ENCODE measurements at places on chromosomes 2 and 18.

GRCh38 chr2:158893474-158893873 is 75.0 kb upstream of the TANC1 start:
- no peak for DNase-seq

DNA sequence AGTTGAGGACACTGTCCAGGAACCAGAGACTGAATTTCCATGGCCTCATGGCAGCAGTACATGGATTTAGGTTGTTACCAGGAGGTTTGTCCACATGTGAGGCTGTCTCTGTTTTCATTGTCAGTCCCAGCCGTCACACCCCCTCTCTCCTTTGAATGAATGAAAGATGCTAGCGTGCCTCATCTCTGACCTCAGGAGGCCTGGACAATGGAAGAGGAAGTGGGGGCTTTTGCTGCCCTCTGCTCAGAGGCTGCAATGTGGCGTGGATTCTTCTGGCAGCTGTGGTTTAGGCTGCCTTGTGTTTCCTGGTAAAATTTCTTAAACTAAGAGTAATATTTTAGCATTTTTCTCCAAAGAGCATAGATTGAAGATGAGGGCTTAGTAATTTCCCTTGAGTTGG is 47.5 kb downstream of the RAB31 start:
- no peak for DNase-seq

DNA sequence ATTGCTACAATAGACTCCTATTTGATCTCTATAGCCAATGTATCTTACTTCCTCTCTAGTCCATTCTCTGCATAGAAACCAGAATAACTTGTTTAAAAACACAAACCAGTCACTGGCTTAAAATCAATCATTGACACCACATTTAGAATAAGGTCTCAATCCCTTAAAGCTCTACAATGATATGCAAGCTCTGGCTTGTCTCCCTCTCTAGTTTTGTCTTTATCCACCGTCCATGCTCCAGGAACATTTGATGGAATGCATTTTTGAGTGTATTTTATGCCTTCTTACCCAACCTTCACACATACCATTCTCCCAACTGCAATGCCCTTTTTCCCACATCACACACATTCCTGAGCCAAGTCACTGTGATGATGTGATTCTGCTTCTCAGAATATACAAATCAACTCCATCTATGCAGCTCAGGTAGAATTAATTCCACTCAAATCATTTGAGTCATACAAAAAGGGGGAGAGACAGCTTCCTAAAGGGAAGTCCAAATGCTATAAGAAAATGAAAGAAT is 1107.2 kb downstream of the DPP10 start:
- DNase-seq = no peak

DNA sequence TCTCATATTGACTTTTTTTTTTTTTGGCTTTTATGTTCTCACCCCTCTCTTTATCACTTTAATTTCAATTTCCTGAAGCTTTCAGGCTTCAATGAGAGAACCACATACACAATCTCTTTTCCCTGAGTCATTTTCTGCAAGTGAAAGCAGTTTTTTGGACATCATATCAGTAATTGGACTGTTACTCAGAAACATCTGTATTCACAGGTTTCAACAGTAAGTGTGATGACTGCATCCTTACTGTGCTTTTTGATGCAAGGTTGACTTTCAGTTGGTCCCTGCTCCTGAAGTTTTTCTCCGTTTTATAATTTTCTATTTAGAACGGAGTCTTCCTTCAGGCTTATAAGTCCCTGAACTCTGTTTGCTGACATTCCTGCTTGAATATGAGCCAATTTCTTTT is 70.5 kb upstream of the CCBE1 start:
- DNase-seq = no peak

DNA sequence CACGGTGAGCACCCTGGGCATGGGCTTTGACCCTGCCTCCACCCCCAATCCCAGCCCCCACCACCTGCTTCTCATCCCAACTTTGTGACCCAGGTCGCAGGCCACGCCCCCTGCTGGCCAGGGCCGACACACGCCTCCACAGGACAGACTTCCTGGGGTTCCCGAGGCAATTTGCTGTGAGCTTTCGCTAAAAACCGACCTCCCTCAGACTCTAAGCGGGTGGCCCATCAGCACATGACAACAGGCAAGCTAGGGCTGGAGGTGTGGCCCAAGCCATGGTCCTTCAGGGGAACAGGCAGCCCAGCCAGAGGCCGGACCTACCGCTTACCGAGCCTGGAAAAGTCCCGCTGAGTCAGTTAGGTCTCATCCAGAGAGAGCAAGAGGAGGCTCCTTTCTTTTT is 31.9 kb downstream of the C1QL2 start:
- DNase-seq = no peak

- DNase-seq = no peak
Observed at GRCh38 chr2:2230433-2230817, 100.7 kb downstream of the MYT1L start.

DNA sequence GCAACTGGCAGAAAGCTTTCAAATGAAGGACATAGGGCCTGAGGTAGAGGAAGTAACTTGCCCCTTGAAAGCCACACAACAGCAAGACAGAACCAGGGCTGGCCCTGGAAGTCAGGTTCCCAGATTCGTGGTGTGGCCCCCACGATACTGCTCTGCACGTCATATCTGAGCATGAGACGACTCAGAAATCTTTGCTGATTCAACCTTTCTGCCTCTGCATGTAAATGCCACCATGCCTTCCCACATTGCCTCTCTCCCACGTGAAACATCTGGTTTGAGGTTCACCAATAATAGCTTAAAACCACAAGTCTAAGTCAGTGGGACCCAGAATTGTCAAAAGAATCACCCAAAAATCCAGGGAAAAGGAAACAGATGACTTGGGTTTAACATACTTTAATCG is 214.0 kb upstream of the TRIB2 start:
- no peak for DNase-seq

DNA sequence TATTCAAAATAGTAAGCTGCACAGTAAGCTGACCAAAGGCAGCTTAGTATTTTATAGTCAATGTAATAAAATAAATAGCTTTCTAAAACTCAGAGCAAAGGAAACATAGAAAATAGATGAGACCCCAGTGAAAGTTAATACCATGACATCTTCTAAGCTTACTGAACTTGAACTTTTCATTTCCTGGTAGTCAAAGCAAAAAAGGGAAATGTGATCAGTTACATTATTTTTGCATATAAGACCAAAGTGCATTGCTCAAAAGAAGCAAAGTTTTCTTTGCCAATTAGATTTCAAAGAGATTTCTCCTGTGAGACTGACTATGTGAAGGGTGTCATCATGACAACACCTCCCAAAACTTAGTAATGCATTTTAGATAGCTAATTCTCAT is 70.2 kb downstream of the MYO1B start:
- DNase-seq = no peak

GRCh38 chr18:3692113-3692621 is 242.2 kb downstream of the TGIF1 start:
- no peak for DNase-seq

- no peak for DNase-seq
Observed at GRCh38 chr2:29449499-29449898, 334.3 kb downstream of the CLIP4 start.

GRCh38 chr18:79388043-79388442 is 7.7 kb upstream of the NFATC1 start:
- no peak for DNase-seq

All from amniotic stem cell (primary cell).